ENCODE measurements at places on chromosomes 4 and X. TPM values are rescaled to one million over a fixed set of nuclear protein-coding genes. Genes with fewer than 3 reads are reported as not detected.

DNA sequence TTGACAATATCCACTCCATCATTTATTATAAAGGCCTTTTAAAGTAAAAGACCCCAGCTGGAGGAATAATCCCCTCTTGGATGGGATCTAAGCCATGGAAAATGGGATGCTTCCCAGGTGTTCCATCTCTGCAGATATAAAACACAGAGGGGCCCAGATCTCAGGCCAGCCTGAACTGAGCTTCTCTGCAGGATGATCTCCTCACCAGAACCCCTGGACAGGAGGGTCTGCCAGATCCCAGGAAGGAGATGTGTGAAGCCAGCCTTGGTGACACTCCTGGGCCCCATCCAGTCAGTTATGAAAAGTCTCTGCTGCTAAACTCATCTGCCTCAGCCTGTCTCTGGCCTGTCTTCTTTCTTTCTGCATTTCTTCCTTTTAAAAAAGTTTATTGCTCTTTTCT, 56.7 kb downstream of the HTRA3 start:
- no peak overlapping the region for H3K27ac ChIP-seq
- H3K4me3 ChIP-seq, result no peak overlapping the region
- DNase-seq, result no peak
- H3K27me3 ChIP-seq, result no peaks in the 10 kb centered on the region

Gene FAM9C
- not detected for total RNA-seq

DNA sequence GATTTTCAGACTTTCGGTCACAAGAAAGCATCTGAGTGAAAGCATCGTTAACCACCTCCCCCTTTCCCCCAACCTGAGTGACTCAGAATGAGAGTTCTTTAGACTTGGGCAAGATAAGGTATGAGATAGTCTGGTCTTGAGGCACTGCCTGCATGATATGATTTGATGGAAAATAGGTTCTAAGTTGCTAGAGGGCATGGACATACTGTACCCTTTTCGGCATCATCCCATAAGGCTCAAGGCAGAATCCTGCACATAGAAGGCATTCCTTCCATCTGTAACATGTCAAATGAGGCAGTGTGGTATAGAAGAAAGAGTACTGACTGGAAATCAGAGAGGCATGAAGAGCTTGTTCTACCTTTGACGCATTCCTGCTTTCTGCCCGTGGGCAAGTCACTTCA, 16.8 kb upstream of the AMOT start:
- no peak overlapping the region for H3K4me3 ChIP-seq
- no peak overlapping the region for H3K27ac ChIP-seq
- H3K36me3 ChIP-seq, result no peaks in the 10 kb centered on the region
- H3K4me1 ChIP-seq, result no peaks in the 10 kb centered on the region
- no peak for DNase-seq
- no peaks in the 10 kb centered on the region for H3K27me3 ChIP-seq

DNA sequence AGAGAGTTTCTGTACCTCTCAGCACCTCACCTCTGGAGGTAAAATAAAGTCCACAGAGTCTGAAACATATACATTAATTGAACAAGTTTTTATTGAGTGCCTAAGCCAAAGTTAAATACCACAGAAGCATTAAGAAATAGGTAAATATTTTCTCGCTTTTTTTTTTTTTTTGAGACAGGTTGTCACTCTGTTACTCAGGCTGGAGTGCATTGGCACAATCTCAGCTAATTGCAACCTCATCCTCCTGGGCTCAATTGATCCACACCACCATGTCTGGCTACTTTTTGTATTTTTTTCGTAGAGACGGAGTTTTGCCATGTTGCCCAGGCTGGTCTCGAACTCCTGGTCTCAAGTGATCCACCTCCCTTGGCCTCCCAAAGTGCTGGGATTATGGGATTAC, 10.1 kb upstream of the FNIP2 start:
- no peak overlapping the region for H3K27ac ChIP-seq
- H3K27me3 ChIP-seq, result no peaks in the 10 kb centered on the region
- H3K4me1 ChIP-seq, result peaks cover 26% of the 10 kb centered on the region
- DNase-seq, result no peak

DNA sequence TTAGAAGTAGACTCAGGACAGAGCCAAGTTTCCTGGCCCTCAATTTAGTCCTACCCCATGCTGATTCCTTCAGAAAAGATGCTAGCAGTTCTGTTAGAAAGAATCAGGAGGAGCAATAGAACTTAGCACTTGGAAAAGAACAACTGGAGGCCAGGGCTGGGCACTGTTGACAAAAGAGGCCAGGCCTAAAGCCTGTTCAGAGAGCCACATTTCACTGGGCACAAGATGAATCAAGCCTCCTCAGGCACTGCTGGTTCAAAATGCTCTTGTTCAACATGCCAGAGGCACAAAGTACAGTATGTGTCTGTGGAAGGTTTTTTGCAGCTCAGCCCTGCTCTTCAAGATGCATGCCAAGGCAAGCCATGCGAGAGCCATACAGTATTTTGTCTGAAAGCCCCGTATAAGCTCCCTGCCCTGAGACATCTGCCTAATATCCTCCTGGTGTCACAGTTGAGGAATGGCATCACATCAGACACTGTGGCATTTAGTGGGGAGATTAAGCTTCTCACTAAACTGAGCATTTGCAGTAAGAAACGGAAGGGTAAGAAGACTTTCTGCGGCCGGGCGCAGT, 53.7 kb downstream of the RASL11B start:
- H3K27ac ChIP-seq, result no peak overlapping the region
- no peaks in the 10 kb centered on the region for H3K4me1 ChIP-seq
- no peaks in the 10 kb centered on the region for H3K36me3 ChIP-seq
- no peak for DNase-seq
- H3K27me3 ChIP-seq, result no peaks in the 10 kb centered on the region
- no peak overlapping the region for H3K4me3 ChIP-seq

DNA sequence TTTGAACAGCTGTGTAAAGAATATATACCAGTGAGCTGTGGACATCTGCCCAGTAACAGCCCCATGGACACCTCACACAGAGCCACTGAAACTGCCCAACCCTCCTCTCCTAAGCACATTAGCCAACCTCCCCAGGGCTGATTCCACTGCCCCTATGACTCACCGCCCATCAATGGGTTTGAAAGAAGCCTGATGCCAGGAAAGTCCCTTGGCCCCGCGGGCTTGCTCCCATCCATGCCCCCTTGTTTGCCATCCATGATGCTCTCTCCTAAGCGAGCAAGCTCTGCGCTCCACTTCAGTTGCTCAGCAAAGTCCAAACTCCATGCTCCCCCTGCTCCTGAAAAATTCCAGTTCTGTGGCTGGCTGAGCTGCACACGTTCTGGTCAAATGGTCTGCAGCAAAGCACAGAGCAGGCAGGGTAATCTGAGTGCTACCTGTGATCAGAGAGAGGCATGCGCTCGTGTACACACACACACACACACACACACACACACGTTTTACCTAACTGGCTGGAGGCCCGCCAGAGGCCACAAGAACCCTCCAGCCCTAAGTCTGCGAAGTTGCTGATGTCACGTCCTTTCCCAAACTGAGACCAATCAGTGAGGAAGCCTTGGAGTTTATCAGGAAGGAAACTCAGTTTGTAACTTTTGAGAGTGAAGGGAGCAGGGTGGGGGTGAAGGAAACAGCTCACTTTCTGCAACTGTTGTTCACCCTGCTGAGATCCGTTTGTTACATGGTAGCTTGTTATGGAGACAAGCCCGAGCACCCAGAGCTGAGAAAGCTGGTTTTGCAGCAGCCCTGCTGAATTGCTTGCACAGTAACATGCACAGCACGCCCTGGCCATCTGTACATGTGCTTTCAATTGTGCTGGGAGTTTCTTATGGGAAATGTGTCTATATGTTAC, at the start of gene ASB9:
Gene ASB9 (minus strand): TSS at position 466 of the 904 bp plus-strand sequence. CDS start 209 bp downstream, at position 257.
- no peak within 1 kb of the TSS for H3K27ac ChIP-seq
- H3K36me3 ChIP-seq, result no peaks in the 10 kb centered on the region
- no peak within 1 kb of the TSS for H3K4me3 ChIP-seq

GRCh38 chr4:127503111-127503510, 129.6 kb upstream of the INTU start:
- no peaks in the 10 kb centered on the region for H3K36me3 ChIP-seq
- no peak overlapping the region for H3K27ac ChIP-seq
- no peak overlapping the region for H3K4me3 ChIP-seq
- H3K4me1 ChIP-seq, result peaks cover 46% of the 10 kb centered on the region

Gene ATRX
- 26.6 TPM for total RNA-seq

DNA sequence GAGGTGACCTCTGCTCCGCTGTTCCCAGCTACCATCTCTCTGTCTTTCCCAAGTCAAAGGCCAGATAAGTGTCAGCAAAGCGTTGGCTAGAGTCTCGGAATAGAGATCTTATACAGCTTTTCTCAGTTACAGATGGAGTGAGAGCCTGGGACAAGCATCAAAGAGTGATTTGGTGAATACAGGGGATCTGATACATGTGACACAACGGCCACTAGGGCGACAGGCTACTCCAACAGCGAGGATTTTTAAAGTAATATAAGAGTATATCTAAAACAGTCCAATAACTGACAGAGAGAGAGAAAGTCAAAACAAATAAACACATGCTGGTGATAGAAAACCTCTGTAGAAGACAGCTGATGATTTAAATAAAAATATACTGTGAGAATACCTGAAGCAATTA, 433.1 kb upstream of the SMIM31 start:
- no peaks in the 10 kb centered on the region for H3K4me1 ChIP-seq
- no peaks in the 10 kb centered on the region for H3K36me3 ChIP-seq
- no peak overlapping the region for H3K27ac ChIP-seq
- DNase-seq, result no peak
- no peak overlapping the region for H3K4me3 ChIP-seq

DNA sequence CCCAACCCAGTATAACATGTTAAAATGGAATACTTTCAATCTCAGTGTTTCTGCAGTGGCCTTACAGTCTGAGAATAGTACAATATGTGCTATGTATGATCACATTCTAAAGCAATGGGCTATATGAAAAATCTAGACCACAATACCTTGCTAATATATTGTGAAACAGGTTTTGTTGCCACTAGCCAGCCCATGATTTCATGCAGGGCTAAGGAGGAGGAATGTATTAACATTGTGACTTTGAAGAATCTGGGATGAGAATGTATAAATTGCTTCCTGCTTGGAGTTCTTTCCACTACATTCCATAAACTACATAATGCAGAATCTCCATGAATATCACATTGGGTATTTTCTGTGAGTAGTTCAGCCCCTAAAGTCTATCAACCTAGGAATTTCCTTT, 935.4 kb upstream of the GRIA3 start:
- no peaks in the 10 kb centered on the region for H3K36me3 ChIP-seq
- DNase-seq, result no peak
- H3K27ac ChIP-seq, result no peak overlapping the region
- no peaks in the 10 kb centered on the region for H3K27me3 ChIP-seq

- no peaks in the 10 kb centered on the region for H3K27me3 ChIP-seq
- H3K36me3 ChIP-seq, result peaks cover 73% of the 10 kb centered on the region
- H3K27ac ChIP-seq, result no peak overlapping the region
- H3K4me3 ChIP-seq, result no peak overlapping the region
Measured at GRCh38 chrX:45762699-45763647, 562.3 kb upstream of the DIPK2B start.

GRCh38 chr4:57132743-57133137, 22.6 kb upstream of the IGFBP7 start:
- H3K27me3 ChIP-seq, result no peaks in the 10 kb centered on the region
- DNase-seq, result no peak
- H3K4me1 ChIP-seq, result peaks cover 24% of the 10 kb centered on the region
- H3K36me3 ChIP-seq, result no peaks in the 10 kb centered on the region
- no peak overlapping the region for H3K27ac ChIP-seq
- H3K4me3 ChIP-seq, result no peak overlapping the region

DNA sequence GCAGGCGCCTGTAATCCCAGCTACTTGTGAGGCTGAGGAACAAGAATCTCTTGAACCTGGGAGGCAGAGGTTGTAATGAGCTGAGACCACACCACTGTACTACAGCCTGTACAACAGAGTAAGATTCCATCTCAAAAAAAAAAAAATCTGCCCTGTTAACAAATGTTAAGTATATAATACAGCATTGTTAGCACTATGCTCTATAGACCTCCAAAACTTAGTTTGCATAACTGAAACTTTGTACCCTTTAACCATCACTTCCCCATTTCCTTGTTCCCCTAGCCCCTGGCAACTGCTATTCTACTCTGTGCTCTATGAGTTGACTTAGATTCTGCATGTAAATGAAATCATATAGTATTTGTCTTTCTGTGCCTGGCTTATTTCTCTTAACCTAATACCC, 76.7 kb downstream of the TAB3 start:
- no peaks in the 10 kb centered on the region for H3K4me1 ChIP-seq
- no peaks in the 10 kb centered on the region for H3K36me3 ChIP-seq
- no peak overlapping the region for H3K27ac ChIP-seq

Gene GPC3
- total RNA-seq, result 5.7 TPM

Gene CTAG2
- total RNA-seq, result not detected

DNA sequence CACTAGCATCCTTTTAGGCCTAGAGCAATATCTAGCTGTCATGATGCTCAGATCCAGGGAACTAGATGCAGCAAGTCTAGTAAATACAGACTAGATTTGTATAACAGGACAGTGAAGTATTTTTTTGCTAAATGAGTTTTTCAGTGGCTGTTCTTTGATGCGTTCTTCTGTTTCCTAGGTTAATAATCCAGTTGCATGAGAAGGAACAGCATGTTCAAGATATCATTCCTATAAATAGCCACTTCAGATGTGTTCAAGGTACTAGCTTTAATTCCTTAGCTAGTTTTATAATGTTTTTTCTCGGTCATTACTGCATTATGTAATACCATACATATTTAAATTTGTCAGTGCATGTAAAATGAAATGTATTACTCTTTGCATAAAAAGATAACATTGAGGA, 4.7 kb downstream of the OCRL start:
- no peaks in the 10 kb centered on the region for H3K36me3 ChIP-seq
- H3K4me1 ChIP-seq, result no peaks in the 10 kb centered on the region
- no peak overlapping the region for H3K4me3 ChIP-seq
- no peak overlapping the region for H3K27ac ChIP-seq

GRCh38 chrX:13885591-13885990, 68.7 kb upstream of the GPM6B start:
- H3K27ac ChIP-seq, result no peak overlapping the region
- H3K4me3 ChIP-seq, result no peak overlapping the region
- no peaks in the 10 kb centered on the region for H3K36me3 ChIP-seq
- no peaks in the 10 kb centered on the region for H3K4me1 ChIP-seq

- no peak overlapping the region for H3K4me3 ChIP-seq
- H3K27ac ChIP-seq, result no peak overlapping the region
- DNase-seq, result no peak
- H3K27me3 ChIP-seq, result no peaks in the 10 kb centered on the region
- no peaks in the 10 kb centered on the region for H3K4me1 ChIP-seq
- H3K36me3 ChIP-seq, result no peaks in the 10 kb centered on the region
Measured at GRCh38 chrX:101383679-101384205, 2.2 kb downstream of the BTK start.

Gene HSPA4L
- 5.7 TPM for total RNA-seq

Gene NOX1
- not detected for total RNA-seq

Gene CXCL5
- not detected for total RNA-seq
